Fibroblast of the aortic adventitia (primary cell): ENCODE measurements at places on chromosomes 6 and 20. TPM values are rescaled to one million over a fixed set of nuclear protein-coding genes. Genes with fewer than 3 reads are reported as not detected.

Gene EYS
- total RNA-seq = 0.09 TPM in 1 of 2 replicates, not detected in the other

DNA sequence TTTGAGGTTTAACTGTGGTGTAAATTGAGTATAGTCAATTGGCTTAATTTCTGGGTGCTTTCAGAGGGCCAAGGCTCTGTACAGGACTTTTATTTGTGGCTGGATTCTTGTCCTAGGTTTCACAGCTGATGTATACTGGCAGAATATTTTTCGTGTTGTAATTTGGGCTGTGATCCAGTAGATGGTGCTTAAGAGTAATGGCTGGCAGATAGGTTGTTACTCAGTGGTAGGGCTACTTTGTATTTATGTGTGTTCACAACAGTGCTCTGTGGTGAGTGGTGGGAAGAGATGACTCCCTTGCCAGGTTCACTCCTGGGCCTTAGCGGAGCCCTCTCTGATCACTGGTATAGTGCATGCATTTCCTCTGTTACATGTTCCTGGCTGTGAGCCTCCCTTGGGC lies 34.5 kb upstream of the FERMT1 start:
- DNase-seq = no peak

Gene KIAA0408
- 1.5 and 12.8 TPM in 2 replicates for total RNA-seq

Gene ADGRF1
- not detected in 2 replicates for total RNA-seq
